G401 (cell line): ENCODE measurements at places on chromosomes 4 and X.

DNA sequence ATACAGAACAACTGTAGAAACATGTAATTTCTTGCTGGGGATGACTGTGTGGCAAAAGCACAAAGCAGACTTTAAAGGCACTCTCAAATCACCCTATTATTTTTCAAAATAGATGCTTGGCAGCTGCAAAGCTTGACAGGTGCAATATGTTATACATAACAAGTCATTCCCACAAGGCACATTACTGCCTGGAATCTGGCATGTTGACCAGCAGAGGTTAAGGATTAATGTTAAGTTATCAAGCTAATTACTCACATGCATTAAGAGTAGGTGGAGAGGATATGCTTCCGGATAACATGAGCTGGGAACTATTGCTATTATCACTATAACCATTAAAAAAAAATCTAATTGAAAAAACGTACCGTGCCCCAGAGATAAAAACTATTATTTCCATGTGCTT is 17.8 kb downstream of the ANOS1 start:
- no peak for DNase-seq

GRCh38 chr4:128812442-128813235 is 3.1 kb downstream of the JADE1 start:
- DNase-seq = peak; percentile 56

DNA sequence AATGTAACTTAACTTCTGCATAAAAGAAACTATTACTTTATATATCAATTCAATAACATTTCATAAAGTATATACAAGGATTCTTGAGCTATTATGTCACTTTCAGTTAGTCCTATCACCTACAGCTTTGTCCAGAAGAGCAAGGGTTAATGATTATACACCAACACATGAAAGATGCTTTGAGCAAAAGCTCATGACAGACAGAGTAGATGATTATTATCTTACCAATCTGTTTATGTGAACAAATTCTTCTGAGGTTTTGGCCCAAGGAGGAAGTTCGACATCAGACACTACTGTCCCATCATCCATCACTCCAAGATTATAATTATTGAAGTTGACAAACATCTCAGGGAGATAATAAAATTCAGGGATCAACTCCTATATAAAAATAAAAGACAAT is 166.7 kb upstream of the MAB21L2 start:
- no peak for DNase-seq

DNA sequence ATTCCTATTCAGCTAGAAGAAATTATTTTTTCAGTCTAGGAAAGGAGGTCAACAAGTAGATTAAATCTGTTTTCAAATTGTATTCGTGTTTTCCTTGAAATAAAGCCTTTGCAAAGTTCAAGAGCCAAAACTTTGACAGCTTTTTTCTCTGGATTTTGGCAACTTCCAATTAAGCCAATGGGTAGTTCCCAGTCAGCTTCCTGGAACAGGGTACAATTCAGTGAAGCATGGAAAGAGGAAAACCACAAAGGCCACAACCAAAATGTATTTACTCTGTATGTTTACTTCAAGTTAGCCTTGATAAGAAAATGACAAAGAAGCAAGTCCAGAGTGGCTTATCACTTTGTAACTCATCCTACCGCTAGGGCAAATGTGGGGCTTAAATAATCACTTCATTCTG is 188.6 kb downstream of the COMMD8 start:
- no peak for DNase-seq

GRCh38 chr4:189765301-189765700 is 175.4 kb upstream of the FRG1 start:
- DNase-seq = no peak

GRCh38 chr4:133593764-133594163 is 444.7 kb downstream of the PCDH10 start:
- no peak for DNase-seq

GRCh38 chrX:88416002-88416401 is 331.0 kb upstream of the CPXCR1 start:
- no peak for DNase-seq

GRCh38 chr4:22802876-22803275 is 110.1 kb downstream of the GBA3 start:
- DNase-seq = no peak

GRCh38 chr4:152729466-152729865 is 49.7 kb upstream of the TMEM154 start:
- DNase-seq = no peak

DNA sequence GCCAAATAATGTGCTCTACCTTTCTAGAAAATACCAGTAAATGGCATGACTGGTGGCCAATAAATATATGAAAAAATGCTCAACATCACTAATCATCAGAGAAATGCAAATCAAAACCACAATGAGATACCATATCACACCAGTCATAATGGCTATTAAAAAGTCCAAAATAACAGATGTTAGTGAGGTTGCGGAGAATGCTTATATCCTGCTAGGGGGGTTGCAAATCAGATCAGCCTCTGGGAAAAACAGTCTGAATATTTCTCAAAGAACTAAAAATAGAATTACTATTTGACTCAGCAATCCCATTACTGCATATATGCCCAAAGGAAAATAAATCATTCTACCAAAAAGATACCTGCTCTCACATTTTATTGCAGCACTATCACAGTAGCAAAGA is 115.1 kb downstream of the RASGEF1B start:
- DNase-seq = no peak

GRCh38 chrX:81121513-81122363 is 80.0 kb downstream of the HMGN5 start:
- DNase-seq = peak; percentile 61

DNA sequence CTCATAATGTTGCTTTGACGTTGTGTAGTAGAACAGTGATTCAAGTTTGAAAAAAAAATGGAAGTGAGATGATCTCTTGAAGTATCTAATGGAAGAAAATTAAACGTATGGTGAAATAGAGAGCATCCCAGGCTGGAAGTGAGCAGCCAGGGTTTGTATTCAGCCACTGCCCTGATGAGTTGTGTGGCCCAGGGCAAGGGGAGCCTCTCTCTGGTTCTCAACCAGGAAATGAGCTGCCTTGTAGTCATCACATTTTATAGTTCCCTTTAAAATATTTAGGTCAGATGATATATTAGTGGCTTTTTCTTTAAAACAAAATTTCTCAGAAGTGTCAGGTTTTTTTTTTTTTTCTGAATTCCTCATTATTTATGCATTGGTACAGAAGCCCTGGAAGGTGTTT is 150.3 kb downstream of the GPAT3 start:
- DNase-seq = no peak

DNA sequence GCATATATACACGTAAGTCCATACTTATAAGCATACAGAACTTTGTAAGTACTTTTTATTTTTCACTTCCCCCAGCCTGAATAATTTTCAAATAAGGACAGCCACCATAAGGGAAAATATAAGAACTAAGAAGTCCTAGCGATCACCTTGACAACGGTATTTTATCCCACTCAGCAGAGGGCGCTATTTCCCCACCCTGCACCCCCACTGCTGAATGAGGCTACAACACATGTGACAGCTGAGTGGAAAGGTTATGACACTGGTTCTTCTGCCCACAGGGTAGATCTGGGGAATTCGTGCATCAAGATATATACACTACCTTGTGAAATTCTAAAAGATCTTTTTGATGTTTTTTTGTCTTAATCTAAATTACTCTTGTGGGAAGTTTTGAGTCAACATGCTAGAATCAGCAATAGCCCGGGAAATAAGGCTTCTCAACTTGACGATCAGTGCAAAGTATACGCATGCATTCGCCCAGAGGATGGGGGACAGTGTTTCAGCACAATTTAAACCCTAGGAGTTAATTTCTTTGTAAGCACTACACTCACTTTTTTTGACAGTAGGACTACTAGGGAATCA is 151.5 kb downstream of the CORIN start:
- peak; percentile 8 for DNase-seq

- DNase-seq = no peak
These were observed 4.3 kb downstream of the GIMD1 start for GRCh38 chr4:106364282-106364681.

GRCh38 chrX:109920325-109920724 is 82.6 kb upstream of the TMEM164 start:
- no peak for DNase-seq

- no peak for DNase-seq
These were observed 647.0 kb upstream of the AADAT start for GRCh38 chr4:170736710-170737109.

- no peak for DNase-seq
These were observed 29.0 kb upstream of the PSAPL1 start for GRCh38 chr4:7463566-7464258.

DNA sequence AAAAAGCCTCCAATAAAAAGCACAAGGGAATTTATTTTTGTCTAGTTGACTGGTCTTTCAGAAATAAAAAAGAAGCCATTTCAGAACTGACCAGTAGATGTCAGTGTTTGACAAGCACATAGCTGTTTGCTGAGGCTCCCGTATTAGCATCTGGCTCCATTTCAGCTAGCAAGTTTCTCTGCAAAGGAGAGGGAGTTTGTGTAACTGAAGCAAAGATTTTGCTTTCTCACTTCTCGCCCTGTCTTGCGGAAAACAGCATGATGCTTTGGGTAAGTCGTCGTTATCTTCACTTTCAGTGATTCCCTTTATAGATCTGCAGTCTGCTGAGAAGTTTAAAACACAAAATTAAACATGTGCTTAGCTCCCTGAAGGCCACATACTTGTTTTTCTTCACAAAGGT is 85.5 kb downstream of the CT47B1 start:
- DNase-seq = peak; percentile 61

- DNase-seq = no peak
These were observed at the start of gene AMER1 for GRCh38 chrX:64205441-64205734. Gene AMER1, minus strand, starts transcription at chrX:64205708. Its CDS starts 12,422 bp downstream, at chrX:64193286.

- no peak for DNase-seq
These were observed 393.6 kb downstream of the GPAT3 start for GRCh38 chr4:83929550-83929949.

- no peak for DNase-seq
These were observed 229.2 kb upstream of the INTU start for GRCh38 chr4:127403471-127404084.

- DNase-seq = no peak
These were observed 44.3 kb downstream of the NYX start for GRCh38 chrX:41491267-41492004.

- DNase-seq = no peak
These were observed 51.5 kb upstream of the TBC1D9 start for GRCh38 chr4:140807491-140808252.

DNA sequence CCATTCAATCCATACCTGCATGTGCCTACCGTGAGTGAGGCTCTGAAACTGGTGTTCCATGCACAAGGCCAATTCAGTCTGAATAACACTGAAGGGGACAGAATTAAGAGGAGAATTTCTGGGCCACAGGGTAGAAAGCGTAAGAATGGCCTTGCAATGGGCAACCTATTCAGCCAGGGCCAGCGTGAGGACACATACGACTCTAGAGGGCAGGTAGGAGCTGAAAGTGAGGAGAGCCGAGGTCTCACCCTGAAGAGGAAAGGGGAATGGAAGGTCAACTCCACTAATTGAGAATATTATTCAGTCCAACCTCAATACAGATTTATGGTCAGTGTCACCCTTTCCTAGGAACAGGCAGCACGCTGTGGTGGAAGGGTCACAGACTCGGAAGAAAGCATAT is 202.2 kb downstream of the TRIML1 start:
- DNase-seq = no peak

DNA sequence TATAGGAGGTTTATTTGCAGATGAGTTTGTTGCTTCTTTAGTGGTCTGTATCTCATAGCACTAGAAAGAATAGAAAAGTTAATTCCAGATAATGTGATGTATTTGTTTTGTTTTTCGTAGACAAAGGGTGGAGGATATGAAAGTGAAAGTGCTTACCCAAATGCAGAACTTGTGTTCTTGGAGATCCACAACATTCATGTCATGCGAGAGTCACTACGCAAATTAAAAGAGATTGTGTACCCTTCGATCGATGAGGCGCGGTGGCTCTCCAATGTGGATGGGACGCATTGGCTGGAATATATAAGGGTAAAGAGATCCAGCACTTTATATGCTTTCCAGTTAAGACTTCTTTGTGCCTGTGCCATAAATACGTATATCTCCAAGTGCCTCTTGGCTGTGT is 43.3 kb downstream of the MTMR1 start:
- no peak for DNase-seq

DNA sequence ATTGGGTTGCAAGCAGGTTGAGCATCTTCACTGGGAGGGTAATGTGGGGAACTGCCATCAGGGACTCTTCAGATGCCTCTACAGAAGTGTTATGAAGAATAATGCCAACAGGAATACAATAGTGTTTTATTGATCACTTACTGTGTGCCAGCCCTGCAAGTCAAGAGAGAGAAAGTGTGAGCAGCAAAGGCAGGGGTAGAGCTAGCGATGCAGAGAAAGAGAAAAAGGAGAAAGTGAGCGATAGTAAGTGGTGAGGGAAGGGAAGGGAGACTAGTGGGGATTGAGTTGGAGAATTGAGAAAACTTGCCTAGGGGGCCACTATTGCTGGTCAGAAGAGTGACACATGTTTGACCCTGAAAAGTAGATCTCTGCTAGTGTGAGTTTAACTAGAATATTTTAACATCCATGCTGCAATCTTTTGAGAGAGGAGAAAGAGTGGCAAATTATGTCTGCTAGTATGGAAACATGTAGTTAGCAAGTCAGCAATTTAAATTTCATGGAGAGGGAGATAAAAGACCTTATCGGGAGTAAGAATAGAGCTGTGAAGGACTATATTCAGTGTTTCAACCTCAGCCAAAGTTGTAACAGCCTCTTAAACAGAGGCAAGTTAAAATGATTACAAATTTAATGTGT is 12.2 kb downstream of the AFF1 start:
- DNase-seq = no peak

DNA sequence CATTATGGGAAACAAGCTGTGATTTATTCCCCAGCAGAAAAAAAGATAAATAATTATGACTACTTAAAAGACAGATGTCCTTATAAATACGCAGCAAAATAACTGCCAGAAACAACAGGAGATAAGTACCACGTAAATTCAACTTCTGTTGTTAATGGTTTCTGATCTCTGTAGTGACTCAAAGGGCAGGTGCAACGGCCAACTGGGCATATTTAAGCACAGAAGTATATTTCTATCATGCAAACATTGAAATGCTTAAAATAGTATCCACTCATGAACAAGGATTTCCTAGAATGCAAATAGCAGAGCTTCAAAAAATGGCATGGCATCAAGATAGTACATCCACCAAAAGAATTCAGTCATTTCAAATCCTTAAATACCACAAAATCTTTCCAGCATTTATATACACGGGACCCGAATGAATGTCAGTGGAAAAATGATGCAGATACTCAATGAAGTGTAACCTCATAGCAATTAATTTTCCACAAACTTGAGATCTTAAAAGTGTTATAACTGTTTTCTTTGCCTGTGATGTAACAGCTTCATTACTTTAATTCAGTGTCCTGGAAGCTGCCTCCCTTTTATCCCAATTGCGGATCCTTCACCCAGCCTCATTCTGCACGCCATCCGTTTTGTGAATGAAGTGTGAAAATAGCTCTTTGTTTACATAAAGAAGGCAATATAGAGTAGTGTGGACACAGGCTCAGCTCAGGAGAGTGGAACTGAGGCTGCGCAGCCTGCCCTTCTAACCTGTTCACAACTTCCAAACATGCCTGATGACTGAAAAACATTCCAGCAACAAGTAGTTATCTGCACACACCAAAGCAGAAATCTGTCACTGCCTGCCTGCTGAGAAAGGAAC is 10.2 kb downstream of the PDGFC start:
- DNase-seq = no peak

- DNase-seq = no peak
These were observed 13.2 kb downstream of the GPC4 start for GRCh38 chrX:133402042-133402453.

- DNase-seq = no peak
These were observed 5.8 kb upstream of the GUCY2F start for GRCh38 chrX:109487640-109488039.
